WERI-Rb-1 (cell line): ENCODE measurements at places on chromosomes 6 and 20.

- no peak for DNase-seq
Measured at GRCh38 chr6:128275030-128275429, 245.4 kb downstream of the PTPRK start.

DNA sequence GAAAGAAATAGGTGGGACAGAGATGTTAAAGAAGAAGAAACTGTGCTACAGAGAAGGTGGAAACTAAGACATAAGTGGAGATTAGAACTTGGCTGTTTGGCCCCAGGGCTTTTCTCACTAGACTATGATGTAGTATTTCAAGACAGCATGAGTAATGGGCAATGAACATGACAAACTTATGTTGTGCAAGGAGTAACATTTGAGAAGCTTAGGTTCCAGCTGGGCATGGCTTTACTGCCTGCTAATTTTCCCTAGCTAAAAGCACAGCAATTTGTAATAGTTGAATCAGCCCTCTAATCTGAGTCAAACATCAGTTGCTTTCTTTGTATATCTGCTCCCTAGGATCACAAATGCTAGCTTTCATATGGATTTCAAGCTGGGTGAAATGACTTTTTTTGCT lies 294.3 kb upstream of the BMP2 start:
- DNase-seq = no peak

DNA sequence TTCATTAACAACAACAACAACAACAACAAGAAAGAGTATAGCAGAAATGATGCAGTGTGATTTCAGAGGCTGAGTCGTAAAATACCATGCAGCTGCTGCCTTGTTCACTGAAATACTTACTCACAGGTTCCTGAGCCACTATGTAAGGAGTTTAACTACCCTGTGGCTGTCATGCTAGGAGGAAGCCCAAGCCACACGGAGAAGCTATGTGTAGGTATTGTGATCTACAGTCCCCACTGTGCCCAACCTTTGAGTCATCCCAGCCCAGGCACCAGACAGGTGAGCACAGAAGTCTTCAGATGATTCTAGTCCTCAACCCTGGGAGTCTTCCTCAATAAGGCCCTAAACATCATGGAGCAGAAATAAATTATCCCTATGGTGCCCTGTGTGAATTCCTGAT lies 14.6 kb upstream of the RALY start:
- no peak for DNase-seq

- no peak for DNase-seq
Measured at GRCh38 chr6:21198032-21198640, 395.4 kb upstream of the SOX4 start.

GRCh38 chr6:106421496-106421895 lies 61.0 kb downstream of the CRYBG1 start:
- no peak for DNase-seq

DNA sequence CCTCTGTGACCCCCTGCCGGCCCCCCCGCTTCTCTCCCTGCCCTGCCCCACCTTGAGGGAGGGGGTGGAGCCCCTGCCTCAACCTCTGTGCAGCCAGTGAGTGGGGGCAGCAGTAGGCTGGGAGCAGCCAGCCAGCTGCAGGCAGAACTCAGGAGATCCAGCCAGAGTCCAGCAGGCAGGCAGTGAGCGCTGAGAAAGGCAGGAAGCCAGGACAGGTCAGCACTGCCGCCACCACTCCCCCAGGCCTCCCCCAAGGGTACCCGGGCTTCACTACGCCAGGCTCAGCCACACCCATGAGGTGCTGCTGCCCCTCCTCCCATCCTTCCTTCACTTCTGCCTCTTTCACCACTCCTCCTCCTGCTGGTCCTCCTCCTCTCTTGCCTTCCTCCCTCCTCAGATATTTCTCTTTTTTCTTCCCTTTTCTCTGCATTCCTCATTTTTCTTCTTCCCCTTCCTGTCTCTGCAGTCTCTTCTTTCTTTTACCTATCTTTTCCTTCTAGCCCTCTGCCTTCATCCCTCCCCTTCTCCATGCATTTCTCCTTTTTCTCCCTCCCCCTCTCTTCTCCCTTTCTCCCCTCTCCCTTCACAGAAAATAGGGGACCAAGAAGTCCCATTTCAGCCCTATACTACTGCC lies 11.5 kb downstream of the TMEM63B start:
- DNase-seq = no peak

DNA sequence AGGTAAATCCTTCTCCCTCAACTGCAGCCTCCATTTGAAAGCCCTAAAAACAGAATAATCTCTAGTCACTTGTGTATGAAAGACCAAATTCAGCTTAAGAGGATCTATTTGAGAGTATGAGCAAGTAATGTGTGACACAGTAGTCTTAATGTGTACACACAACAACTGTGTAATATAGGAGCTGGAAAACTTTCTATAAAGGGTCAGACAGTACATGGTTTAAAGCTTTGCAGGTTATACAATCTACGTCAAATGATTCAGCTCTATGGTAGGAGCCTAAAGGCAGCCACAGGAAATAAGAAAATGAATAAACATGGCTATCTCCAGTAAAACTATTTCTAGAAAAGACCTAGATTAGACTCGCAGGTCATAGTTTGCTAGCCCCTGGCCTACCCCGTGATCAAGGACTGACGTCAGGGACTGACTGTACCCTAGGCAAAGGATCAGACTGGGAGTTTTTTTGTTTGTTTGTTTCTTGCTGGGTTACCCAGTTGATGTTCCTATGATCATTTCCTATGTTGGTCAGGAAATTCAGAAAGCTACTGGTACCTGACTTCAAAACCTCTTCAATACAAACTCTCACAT lies 39.7 kb downstream of the BTBD9 start:
- no peak for DNase-seq

DNA sequence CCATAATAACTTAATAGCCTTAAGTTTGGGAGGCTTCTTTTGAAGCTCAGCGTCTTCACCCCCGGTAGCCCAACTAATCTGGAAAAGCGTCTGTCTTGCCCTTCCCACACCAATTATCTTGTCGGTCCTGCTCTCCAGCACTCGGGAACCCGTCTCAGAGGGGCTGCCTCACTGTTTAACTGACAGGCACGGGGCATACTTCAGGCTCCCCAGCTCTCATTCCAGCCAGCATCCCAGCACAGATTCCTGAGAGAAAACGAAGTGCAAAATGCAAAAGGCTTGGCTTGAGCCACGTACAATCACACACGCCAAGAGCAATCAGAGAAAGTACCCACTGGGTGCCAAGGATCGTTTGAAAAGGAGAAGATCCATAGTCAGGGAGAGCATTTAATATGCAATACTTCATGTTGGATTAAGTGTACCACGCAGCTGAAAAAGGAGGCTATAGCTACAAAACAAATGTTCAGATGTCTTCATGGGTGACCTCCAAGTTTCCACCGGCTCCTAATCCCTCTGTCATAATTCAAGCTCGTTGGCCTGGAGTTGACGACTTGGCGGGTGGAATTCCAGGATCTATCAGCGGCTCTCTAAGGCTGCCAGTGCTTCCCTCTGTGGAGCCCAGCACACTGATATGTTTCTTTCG lies 53.7 kb upstream of the STX16 start:
- DNase-seq = no peak

DNA sequence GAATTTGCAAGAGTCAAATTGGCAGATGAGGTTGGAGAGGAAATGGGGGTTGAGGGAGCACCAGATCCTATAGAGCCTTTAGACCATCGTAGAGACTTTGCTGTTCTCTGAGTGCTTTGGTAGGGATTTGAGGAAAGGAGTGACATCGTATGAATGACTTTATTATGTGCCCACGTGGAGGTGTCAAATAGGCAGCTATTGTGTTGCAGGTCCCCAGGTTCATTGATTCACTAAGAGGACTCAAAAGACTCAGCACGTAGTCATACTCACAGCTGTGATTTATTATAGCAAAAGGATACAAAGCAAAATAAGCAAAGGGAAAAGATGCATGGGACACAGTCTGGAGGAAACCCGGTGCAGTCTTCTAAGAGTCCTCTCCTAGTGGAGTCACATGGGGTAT lies 2.2 kb downstream of the MTRES1 start:
- no peak for DNase-seq

DNA sequence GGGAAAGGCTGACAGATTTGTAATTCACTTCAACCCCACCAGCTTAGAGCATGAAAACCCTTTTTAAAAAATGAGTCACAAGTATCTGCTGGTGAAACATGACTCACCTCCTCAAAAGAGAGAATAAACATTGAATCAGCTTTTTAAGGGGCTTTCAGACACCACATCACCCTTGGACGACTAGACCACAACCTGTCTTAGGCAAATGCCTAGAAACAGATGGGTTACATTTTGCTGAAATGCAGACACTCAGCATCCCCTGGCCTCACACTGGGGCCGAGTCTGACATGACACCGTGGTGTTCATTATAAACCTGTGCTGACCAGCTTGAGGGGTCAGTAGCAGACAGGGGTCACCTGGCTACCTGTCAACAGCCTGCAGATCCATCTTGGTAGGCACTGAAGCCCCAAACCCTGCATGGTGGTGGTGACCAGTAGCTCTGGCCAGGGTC lies 175.3 kb upstream of the CST7 start:
- DNase-seq = no peak

GRCh38 chr20:18511571-18511970 lies 3.8 kb downstream of the SEC23B start:
- no peak for DNase-seq

GRCh38 chr6:13302751-13303667 lies 25.3 kb downstream of the TBC1D7 start:
- DNase-seq = no peak

GRCh38 chr6:155273431-155273830 lies 9.6 kb downstream of the CLDN20 start:
- DNase-seq = no peak

DNA sequence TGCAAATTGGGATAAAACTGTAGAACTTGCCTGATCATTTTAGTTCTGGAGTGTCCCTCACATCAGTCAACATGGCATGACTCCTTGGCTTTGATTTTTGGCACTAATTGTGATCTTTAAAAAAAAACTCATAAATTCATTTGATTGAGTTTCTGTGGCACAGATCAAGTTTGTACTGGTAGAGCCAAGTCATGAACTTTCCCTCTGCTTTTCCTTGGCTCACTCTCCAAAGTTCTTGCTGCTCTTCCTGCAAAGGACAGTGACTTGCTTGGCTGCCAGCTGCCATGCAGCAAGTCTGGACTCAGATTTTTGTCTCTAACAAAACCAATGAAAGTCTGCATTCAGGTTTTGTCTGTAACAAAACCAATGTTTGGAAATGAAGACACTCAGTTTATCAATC lies 115.5 kb downstream of the RFX6 start:
- no peak for DNase-seq

DNA sequence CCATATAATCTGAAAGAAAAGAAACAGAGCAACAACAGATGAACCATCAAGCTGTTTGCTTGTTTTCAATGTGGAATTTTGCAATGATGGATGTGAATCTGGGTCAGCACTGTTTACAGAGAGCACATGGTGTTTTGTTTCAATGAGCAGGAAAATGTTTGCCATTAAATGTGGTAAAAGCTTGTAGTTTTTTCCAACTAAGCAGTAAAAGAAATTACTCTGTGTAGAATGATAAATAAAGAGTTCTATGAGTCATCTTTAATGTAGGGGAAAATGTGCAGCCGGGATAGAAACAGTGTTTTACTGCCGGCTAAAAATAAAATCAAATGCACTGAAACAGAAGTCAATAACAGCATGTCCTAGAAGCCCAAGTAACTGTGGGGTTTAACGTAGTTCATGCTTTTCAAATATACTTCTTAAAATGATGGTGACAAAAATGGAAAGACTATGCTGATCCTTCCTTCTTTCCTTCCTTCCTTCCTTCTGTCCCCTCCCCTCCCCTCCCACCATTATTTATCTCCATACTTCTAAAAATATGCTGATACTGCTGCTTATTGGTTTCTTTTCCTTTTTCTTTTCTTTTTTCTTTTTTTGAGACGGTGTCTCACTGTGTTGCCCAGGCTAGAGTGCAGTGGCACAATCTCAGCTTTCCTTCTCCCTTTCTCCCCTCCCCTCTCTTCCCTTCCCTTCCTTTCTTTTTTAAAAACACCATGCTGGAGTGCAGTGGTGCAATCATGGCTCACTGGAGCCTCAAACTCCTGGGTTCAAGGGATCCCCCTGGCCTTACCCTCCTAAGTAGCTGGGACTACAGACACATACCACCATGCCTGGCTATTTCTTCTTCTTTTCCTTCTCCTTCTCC lies 6.3 kb upstream of the NAA20 start:
- DNase-seq = no peak

DNA sequence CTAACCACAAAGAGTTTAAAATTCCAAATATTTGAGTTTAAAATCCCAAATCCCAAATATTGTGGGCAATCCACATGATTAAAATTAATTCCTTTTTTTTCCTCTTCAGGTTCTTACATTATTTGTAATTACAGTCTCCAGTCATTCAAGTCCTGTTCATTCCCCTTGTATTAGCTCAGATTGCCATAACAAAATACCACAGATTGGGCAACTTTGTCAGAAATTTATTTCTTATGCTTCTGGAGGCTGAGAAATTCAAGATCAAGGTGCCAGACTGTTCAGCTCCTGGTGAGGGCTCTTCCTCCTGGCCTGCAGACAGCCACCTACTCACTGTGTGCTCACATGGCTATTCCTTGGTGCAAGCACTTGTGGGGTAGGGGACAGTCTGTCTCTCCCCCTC lies 105.5 kb downstream of the ARMC2 start:
- no peak for DNase-seq

- DNase-seq = peak; percentile 65
Measured at GRCh38 chr6:158232316-158233213, 64.4 kb downstream of the GTF2H5 start.

DNA sequence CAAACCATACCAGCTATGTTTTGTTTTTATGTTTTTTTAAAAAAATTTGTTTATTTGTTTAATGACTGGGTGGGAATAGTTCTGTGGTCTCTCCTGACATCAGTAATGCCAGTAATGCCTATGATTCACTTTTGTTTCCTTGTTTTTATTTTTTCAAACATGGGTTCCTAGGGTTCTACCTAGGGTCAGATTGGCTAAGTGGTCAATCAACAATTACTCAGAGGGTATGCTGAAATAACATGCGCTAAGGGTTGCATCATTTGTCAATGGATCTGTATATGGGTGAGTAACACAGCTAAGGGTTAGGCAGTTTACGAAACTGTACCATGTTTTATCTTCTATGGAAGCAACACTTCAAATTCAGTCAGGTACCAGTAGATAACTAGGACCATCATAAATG lies 583.8 kb upstream of the GJE1 start:
- DNase-seq = no peak
